ENCODE measurements at places on chromosomes 3 and 15.

DNA sequence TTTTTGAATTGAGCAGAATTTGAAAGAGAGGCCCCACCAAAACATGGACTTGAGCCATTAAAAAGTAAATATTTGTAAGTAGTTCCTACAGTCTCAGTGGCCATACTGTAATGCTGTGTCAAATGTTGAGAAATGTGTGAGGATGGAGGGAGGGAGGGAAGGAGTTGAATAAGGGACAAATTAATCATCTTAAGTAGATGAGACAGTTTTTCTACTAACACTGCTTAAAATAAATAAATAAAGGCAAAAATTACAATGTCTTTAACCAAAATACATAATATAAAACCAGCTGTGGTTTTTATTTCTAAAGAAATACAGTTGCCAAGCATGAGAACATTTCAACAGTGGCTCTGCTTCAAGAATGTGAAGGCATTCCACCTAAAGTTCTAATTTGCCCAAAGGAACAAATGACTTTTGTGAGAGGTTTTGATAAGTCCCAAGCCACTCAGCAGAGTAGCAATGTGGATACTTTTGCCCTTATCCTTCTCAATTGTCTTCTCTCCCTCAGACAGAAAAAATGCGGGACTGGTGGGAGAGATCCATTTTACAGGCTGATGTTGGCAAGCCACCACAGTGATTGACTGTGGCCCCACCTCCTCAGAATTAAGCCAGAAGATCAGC lies 427.0 kb upstream of the RARB start:
- no peak for DNase-seq

DNA sequence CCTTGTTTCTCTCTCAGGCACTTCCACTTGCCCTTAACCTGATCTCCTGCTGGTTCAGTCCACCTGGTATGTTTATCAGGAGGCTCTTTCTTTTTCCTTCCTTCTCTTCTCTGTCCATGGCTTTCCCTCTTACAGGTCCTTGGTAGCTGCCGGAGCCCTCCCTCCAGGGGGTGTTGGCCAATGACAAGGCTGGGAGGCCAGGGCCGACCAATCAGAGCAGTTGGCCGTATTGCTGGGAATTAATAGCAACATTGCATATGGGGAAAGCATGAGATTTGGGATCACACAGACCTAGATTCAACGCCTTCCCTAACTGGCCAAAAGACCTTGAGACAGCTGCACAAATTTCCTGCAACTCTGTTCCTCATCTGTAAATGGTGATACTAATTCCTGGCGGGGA lies 62.4 kb downstream of the CEMIP start:
- no peak for DNase-seq

DNA sequence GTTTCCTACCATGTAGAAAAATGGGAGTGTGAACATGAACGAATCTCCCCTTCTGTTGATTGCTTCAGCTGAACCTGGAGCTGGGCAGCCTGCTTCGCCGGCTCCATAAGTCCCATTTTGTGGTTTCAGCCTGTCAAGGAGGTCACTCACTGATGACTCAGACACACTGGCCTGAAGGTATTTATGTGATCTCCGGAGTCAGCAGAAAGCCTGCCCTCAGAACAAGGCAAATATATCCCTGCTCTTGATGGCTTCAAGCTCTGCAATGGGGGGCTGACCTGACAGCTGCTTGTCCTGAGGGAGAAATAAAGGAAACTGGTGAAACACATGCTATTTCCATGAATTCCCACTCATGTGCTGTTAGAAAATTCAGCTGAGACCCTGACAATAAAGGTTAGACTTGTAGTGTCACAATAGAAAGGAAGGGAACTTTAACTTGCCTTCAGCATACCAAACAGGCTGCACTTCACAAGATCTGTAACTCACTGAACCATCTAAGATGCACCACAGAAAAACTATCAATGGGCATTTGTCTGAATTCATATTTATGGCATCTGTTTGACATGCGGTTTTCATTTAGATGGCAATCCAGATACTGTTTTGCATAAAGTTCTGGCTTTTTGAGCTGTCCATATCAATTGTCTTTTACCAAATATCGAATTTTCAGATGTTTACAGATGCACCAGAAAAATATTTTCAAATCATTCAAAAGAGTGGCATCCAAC lies 282.0 kb upstream of the VEPH1 start:
- no peak for DNase-seq

DNA sequence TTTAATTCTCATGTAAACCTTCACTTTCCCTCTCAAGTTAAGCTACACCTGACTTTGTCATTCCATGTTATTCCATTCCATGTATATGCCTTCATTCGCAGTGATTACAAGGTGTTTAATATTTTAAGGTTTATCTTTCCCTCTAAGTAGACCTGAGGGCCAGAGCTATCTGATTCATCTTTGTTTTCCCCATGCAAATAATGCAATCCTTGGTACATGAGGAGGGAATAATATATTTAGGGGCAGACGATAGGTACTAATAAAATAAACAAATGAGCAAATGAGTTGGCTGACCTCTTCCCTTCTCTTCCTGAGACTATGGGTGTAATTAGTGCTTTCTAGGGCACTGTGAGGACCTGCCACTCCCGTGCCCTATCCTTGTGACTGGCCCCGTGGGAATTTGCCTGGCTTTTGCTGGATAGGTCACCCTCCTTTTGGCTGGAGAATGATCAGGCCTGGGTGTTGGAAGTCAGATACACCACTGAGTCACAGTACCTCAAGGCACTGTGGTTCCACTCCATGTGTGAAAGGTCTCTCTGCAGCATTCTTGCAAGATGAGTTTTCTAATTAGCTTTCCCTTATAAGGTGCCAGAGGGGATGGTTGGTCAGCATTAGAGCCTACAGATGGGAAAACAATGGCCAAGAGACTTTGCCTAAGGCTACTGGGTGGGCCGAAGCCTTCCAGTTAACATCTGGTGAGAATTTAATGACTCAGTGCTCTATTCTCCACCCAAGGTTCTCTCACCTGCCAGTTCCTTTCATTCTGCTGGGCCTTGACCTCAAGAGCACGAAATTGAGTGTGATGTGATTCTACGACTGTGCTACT lies 183.2 kb downstream of the P3H2 start:
- DNase-seq: no peak

DNA sequence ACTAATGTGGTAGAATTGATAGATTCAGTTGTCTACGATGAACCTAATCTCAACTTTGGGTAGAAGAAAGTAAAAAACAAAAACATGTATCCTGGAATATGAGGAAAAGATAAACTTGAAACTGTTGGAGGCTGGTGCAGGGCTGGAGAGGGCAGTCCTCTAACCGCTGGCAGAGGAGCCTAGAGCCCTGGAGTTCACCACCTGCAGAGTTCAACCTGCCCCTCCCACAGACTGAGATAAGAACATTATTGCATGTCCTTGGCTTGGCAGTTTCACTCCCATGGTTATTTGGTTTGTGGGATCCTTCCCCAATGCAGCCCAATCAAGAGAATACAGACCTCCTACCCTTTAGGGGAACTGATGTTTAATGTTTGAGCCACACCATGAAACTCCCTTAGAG lies 53.2 kb upstream of the GATM start:
- no peak for DNase-seq
